T-helper 1 cell (primary cell): ENCODE measurements at places on chromosomes 7 and 10.

- DNase-seq, result no peak
These were observed 419.5 kb downstream of the PHTF2 start for GRCh38 chr7:78218051-78218450.

DNA sequence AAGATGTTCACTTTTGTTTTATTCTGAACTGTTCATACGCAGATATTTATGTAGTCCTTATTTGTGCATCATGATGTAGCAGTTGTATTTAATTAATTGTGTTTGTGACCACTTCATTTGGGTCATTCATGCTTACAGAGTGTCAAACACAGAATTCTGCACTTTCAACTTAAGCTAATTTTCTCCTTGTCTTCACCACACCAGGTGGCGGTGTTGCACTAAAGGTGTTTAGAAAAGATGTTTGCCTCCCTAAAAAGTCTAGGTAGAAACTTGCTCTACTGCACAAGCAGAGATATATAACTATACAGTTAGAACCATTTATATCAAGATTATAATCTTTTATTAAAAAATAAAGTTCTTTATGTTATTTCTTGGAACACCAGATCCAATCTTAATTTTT lies 1.3 kb upstream of the TAS2R38 start:
- no peak for DNase-seq

GRCh38 chr10:122363722-122364463 lies 10.6 kb upstream of the PLEKHA1 start:
- no peak for DNase-seq

- no peak for DNase-seq
These were observed 31.8 kb downstream of the AP3M1 start for GRCh38 chr10:74118804-74119203.

DNA sequence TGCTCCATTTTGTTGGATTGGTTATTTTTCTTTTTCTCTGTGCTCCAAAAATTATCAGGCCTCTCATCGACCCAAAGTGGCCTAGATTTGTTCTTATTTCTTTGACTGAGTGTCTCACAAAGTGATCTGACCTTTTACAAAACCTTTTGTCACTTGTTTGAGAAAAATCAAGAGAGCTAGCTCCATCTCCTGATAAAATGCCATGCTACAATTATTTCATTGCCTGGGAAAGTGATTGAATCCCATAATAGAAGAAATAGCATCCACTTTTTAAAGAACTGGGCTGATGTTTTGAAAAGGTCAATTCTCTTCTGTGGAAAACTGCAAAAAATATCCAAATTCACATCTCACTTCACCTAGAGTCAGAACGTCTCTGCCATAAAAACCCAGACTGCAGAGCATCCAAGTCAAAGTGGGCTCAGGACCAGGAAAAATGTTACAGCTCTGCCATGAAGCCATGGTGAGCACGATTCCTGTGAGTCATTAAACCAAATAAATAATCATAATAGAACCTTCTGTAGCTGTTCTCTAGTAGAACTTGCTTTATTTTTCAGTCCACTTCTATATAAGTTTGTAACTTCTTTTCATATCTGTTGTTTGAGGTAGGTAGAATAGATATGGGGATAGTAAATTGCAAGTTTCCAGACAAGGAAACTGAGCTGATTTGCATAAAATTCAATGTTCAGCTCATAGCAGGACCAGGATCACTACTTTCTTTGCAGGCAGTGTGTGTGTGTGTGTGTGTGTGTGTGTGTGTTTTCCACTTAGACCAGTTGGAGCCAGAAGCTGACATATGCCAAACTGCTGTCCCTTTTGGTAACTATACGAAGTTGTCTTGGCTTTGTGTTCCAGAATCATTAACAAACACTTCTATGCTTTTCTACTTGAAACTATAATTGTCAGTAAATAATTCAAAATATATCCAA lies 632.5 kb upstream of the ANKRD30A start:
- DNase-seq, result no peak

DNA sequence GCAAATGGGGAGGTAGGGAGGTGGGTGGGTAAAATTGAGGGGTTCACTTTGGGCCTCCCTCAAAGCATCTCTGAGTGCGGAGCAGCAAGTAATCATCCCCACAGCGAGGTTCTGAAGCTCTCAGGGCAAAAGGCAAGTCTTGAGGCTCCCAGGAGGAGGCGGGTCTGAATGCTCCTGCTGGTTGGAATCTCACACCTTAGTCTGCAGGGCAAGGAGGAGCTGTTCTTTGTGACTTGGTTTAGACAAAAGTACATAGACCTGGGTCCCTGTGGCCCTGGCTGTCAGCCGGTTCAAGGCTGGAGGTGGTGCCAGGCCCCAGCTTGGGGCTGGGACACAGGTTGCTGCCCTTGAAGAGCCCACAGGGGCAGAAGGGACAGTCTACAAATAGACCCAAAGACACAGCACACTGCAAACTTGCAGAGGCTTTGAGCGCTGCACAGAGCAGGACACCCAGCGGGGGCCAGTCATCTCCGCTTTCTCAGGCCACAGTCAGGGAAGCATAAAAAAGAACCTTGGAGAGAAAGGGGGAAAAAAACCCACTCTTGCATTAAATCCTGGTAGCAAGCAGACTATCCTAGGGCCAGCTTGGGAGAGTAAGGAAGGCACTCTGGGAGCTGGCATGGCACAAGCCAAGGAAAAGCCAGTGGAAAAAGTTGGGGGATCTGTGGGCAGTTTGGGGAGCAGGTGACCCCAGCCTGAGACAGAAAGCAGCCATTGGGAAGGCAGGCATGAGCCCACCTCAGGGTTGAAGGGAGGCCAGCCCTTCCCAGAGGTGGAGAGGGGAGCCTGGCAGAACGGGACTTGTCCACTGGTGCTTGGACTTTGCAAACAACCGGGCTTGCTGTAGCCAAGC lies 926 bp upstream of the C10orf71 start:
- DNase-seq, result no peak

- no peak for DNase-seq
These were observed 137.8 kb downstream of the ACTR3B start for GRCh38 chr7:152897401-152897800.

GRCh38 chr7:19969859-19970493 lies 196.6 kb upstream of the TMEM196 start:
- no peak for DNase-seq

GRCh38 chr7:2004841-2005725 lies 227.7 kb downstream of the MAD1L1 start:
- DNase-seq, result no peak

DNA sequence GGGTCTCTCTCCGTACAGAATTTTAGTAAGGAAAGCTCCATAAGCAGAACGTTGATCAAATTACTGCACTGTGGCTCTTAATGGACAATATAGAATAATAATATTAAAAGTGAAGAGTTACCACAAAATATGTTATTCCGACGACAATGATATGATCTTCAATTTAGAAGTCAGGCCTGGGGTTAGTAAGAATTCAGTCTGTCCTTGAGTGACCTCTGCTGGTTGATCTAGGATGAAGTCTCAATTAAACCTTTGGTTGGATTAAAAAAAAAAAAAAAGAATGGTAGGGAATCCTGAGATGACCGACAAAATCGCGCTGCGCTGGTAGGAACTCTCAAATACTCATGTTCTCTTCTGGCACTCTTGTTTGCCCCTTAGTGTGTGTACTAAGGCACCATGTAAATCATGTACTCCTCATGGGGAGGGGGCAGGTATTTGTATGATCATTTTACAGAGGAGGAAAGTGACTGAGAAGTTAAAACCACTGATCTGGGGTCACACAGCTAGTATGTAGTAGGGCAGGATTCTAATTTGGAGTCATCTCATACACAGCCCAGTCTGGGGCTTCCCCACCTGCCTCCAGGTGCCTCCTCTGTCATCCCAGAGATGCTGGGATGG lies 161.3 kb upstream of the NPVF start:
- no peak for DNase-seq

- no peak for DNase-seq
These were observed 231.1 kb downstream of the ARHGAP12 start for GRCh38 chr10:31697271-31698180.

DNA sequence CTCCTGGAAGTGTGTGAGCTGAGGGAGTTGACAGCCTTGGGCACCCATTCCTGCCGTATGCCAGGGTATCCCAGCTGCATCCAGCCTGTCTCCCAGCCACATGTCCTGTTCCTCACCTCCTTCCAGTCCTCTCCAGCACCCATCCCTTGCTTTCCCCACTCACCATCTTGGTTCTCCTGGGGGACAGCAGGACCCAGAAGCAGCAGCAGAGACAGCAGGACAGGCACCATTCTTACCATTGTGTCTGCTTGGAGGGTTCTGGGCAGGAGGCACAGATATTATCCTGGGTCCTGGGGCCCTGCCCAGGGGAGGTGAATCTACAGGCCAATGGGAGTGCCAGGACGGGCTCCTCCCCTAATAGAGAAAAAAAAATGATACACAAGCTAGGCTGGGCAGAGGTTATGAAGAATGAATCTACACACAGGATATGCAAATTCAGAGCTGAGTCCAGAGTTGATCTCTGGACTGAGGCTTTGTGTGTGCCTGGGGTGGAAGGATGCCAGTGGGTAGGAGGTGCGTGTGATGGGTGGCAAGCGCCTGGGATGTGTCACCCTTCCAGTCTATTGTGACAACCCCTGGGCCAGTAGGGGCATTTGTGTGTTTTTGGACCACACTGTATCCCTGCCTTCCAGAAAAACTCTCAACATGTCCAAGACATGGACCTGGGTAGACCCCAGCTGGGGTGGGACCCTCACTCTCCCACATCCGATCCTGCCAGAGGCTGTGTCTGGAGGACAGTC lies at the start of gene AZGP1:
AZGP1 (minus strand) TSS at position 250 of the 740 bp plus-strand sequence; CDS start at position 239, 11 bp downstream.
- no peak for DNase-seq

- DNase-seq, result no peak
These were observed 176.2 kb downstream of the PTPRN2 start for GRCh38 chr7:158411232-158411950.

GRCh38 chr7:123725586-123726171 lies 23.1 kb downstream of the WASL start:
- DNase-seq, result no peak

GRCh38 chr7:128403676-128404075 lies 6.1 kb downstream of the IMPDH1 start:
- no peak for DNase-seq

GRCh38 chr7:156578578-156578940 lies 62.0 kb upstream of the RNF32 start:
- no peak for DNase-seq

GRCh38 chr10:18044976-18045720 lies 93.4 kb downstream of the SLC39A12 start:
- DNase-seq, result no peak

DNA sequence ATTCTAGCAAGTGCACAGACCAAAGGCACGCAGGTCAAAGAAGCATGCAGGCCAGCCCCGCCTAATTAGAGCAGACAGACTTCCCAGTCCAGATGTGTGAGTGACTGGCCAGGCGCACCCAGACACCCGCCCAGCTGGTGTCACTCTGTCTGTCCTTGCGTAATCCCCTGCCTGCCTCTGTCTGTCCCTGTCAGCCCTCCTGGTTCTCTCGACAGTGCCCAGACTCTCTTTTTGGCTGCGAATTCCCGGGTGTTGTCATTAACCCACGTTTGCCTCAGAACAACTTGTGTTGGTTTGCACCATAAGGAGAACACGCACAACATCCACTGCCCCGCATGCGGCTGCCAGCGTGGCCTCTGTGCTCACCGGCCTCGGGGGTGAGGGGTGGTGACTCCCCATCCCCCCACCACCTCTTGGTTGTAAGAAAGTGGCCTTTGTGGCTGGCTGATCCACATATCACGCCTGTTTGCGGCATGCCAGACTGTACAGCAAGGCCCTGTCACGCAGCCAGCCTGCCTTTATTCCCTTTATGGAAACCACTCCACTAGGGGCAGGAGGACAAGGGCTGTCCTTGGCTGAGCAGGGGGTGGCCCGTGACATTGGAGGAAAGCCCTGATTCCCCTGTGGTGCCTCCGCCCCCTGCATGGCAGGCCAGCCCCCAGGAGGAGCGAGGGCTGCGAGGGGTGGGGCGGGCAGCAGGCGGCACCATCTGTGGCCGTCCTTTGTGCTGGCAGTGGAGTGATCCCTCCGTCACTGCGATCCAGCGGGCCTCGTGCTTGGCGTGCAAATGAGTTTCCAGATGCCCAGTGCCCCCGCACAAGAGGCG lies 72.8 kb upstream of the PPIF start:
- DNase-seq, result no peak

DNA sequence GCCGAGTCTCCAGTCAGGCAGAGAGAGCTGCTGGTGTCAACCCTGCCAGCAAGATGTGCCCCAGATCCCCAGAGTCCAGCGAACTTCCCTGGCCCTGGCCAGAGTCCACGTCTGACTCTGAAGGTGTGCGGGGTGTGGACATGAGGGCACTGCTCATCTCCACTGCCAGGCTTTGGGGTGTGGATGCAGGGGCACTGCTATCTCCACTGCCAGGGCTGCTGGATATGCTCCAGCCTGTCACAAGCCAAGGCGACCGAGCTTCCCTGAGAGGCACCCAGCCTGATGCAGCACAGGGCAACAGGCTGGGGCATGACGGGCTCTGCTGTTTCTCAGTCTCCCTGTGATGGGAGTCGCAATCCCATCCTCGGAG lies 596.8 kb downstream of the PTPRN2 start:
- no peak for DNase-seq

GRCh38 chr7:38757931-38758330 lies 126.8 kb upstream of the AMPH start:
- no peak for DNase-seq

DNA sequence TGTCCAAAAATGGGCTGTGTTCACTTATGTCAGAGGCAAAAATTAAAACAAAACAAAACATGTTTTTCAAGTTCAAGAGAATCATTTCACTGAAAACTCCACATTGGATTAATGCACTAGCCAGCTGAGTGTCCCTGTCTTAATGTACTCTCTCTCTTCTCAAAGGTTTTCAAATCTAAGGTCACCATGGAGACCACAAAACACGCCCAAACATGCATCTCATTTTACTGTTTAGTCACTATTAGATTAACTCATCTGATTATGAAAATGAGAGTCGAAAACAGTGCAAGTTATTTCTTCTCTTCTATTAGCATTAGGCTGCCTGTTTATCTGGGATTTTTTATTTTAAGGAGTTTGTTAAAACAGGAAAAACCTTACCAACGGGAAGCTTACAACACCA lies 70.8 kb upstream of the ASAH2 start:
- DNase-seq, result no peak

DNA sequence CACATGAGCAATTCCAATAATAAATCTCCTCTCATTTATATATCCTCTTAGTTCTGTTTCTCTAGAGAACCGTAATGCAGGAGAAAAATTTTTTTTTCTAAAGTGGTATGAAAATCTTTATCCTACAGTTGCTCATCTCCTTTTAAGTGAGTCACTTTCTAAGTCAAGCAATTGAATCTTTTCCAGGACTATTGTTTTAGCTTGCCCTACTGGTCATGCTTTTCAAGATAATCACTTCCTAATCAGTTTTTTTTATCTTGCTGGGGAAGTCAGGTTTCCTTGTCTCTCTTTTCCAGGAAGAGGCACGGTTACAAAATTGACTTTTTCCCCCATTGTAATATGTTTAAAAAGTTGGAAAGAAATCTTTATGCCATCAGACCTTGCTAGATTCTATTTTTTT lies 44.0 kb downstream of the INPP5F start:
- DNase-seq, result no peak
